ENCODE measurements at places on chromosomes 13 and 19. TPM values are rescaled to one million over a fixed set of nuclear protein-coding genes. Genes with fewer than 3 reads are reported as not detected.

Gene MIA
- polyA plus RNA-seq, result 1.8 TPM

Gene KL
- polyA plus RNA-seq, result 0.32 TPM

Gene MBD3L3
- not detected for polyA plus RNA-seq

Gene ZNF543
- 1.4 TPM for polyA plus RNA-seq

Gene ZNF726
- 2.0 TPM for polyA plus RNA-seq

Gene RFPL4A
- not detected for polyA plus RNA-seq

Gene LRRC8E
- 3.3 TPM for polyA plus RNA-seq

Gene ATP8B3
- polyA plus RNA-seq, result 1.2 TPM

Gene MAST1
- polyA plus RNA-seq, result 0.22 TPM

Gene SRRM5
- polyA plus RNA-seq, result 0.71 TPM

Gene KLF1
- not detected for polyA plus RNA-seq

Gene HOMER3
- polyA plus RNA-seq, result 12.6 TPM

Gene TLE6
- polyA plus RNA-seq, result 1.1 TPM

Gene ALOX5AP
- 2.1 TPM for polyA plus RNA-seq

Gene CGB8
- not detected for polyA plus RNA-seq

Gene RNF113B
- not detected for polyA plus RNA-seq

Gene SIX5
- 8.2 TPM for polyA plus RNA-seq

Gene KIR2DL4
- not detected for polyA plus RNA-seq

Gene PLPP2
- 9.8 TPM for polyA plus RNA-seq

Gene CEACAM19
- 7.5 TPM for polyA plus RNA-seq

Gene MARK4
- polyA plus RNA-seq, result 11.9 TPM

Gene ZNF790
- polyA plus RNA-seq, result 3.3 TPM

Gene MEIOSIN
- not detected for polyA plus RNA-seq
